ENCODE measurements at places on chromosomes 16 and 17.

- DNase-seq, result no peak
Measured at GRCh38 chr17:77882481-77883212, 75.9 kb upstream of the TNRC6C start.

- DNase-seq, result no peak
Measured at GRCh38 chr16:88406096-88407041, 23.6 kb downstream of the ZNF469 start.

- no peak for DNase-seq
Measured at GRCh38 chr17:65047941-65048340, 8.6 kb downstream of the GNA13 start.

DNA sequence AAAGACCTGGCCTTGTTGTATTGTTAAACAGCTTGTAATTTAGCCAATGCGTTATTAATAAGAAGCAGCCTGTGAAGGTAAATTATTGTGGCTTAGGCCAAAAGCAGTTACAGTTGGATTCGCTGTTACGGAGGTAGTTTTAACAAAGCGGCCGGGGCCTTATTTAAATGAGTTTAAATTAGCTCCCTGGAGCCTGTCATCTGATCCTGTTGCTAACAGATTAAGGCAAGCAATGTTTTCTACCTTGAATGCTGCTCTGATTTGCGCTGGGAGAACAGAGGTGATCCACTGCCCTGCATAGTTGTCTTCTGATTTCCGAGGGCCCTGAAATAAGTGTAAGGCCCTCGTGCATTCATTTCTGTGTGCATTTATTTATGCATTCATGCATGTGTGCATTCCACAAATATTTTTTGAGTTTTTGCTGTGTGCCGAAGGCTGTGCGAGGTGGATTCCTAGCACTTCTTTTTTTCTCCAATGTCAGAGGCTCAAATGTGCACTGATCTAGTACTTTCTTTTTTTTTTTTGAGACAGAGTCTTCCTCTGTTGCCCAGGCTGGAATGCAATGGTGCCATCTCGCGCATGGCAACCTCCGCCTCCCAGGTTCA is 10.9 kb downstream of the SEC14L5 start:
- DNase-seq, result no peak

GRCh38 chr16:19722269-19722952 is 4.3 kb downstream of the IQCK start:
- no peak for DNase-seq

GRCh38 chr16:721765-722540 is 1.0 kb downstream of the ANTKMT start:
- DNase-seq, result no peak

- DNase-seq, result no peak
Measured at GRCh38 chr16:57940382-57940966, 30.5 kb downstream of the CNGB1 start.

- no peak for DNase-seq
Measured at GRCh38 chr17:37399265-37399803, 7.3 kb downstream of the ACACA start.

DNA sequence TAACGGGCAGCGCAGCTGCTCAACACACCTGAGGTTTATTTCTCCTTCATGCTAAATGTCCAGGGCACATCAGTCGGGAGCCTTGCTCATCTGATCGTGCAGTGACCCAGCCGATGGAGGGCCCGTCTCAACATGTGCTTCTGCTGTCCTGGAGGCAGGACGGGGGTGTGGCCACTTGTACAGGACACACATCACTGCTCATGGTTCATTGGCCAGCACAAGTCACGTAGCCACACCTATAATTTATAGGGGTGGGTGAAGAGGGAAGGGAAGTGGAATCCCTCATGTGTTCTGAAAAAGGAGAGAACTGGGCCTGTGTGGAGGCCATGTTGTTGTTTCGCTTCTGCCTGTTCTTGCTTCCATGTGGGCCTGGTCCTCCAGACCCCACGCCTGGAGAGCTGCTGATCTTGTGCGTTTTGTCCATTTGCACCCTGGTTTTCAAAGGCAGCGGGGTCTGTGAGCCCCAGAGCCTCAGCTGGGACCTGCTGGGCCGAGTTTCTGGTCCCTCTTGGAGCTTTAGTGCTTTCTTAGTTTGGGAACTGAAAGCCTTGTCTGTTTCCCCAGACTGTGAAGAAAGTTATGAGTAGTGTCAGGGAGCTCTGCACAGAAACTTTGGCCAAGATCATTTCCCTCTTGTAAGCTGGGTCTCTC is 60.5 kb downstream of the CMIP start:
- no peak for DNase-seq

GRCh38 chr17:80716986-80717719 is 172.5 kb downstream of the RPTOR start:
- no peak for DNase-seq

GRCh38 chr16:4510747-4511426 is 27.7 kb downstream of the CDIP1 start:
- no peak for DNase-seq

DNA sequence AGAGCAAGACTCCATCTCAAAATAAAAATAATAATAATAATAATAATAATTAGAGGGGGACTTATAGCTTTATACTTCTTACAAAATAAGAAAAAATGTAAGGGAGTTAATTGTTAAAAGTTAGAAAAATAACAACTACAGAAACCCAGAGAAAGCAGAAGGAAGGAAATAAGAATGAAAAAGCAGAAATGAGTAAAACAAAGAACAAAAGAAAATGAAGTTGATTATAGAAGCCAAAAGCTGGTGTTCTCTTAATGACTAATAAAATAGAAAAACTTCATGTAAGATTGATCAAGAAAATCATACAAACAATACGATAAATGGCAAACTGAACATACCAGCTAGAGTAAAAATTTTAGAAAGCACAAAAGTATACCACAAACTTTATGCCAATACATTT is 6.8 kb upstream of the NSMCE1 start:
- DNase-seq, result no peak

DNA sequence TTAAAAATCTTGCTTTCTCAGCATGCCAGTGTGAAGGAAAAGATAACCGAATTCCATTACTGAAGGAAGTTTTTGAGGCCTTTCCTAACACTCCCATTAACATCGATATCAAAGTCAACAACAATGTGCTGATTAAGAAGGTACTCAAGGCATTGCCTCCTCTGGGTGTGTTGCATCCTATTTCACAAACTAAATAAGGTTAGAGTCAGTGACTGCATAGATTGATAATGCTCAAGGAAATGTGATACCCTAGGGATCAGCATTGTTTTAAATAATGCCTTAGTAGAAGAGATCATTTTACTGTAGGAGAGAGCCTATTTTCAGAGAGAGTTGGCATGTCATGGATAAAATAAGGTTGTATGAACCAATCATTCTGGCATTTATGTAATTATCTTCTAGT is 36.8 kb downstream of the GDPD1 start:
- no peak for DNase-seq

DNA sequence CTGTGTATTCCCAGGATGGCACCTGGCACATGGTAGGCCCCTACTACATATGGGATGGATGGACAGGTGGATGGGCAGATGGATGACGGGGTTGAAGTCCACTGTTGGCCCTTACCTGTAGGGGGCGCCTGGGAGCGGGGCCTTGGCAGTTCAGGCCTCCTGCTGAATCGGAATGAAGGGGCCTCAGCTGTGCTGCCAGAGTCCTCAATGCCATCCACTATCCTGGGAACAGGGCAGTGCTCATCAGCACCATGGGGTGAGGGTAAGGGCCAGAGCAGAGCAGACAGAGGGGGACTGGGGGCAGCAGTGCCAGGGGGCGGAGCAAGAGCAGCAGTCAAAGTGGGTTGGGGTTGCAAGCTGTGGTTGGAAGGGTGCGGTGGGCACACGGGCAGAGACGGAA is 8.3 kb upstream of the RAB5C start:
- no peak for DNase-seq

- DNase-seq, result no peak
Measured at GRCh38 chr17:73758245-73758644, 114.0 kb upstream of the SDK2 start.

- DNase-seq, result no peak
Measured at GRCh38 chr16:46895399-46896313, 11.5 kb downstream of the GPT2 start.

- DNase-seq, result no peak
Measured at GRCh38 chr16:73605309-73605708, 557.4 kb upstream of the ZFHX3 start.

DNA sequence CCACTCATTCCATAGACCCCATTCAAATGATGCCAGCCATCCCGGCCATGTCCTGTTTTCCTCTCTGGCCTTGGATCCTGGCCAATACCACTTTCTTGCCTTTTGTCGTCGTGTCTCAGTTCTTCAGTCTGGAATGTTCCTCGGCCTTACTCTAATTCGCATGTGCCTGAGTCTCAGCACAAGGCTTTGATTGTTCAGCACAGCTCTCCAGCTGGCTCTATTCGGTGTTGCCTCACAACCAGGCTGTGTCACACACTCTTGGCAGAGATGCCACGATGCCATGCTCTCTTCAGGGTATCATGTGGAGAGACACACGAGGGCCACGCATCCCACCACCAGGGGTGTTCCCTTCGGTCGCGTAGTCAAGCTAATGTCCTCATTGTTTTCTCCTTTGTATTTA is 1.8 kb upstream of the VPS4A start:
- DNase-seq, result no peak

GRCh38 chr17:61904094-61904710 is 23.6 kb downstream of the INTS2 start:
- DNase-seq, result peak; percentile 7

DNA sequence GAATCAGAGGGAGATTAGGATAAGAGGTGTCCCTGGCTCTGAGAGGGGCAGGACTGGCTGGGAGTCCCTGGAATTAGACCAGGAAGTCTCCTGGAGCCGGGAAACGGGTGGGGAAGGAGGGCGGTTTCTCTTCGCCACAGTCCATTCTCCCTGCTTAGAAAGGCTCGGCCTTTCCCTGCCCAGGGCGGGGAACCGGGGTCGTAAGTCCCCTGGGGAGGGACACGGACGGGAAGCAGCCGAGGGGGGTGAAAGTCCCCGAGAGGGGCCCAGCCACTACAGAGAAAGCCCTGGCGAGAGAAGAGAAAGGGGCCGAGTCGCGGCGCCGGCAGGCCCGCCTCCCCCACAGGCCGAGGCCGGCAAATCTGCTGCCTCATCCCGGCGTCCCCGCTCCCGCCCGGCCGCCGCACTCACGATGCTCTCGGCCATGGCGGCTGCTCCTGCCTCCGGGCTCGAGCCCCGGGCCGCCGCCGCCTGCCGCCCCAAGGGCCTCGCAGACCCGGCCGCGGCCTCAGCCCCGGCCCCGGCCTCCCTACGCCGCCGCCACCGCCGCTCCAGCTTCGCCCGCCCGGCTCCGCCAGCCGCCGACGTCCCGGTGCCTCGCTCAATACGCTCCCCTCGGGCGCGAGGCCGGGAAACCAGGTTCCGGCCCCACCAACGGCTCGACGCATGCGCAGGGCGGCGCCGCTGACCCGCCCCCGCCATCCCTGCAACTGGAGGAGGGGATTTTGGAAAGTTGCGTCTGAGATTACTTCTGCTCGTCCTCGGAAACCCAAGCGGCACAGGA is at the start of the genes NPLOC4 and TSPAN10:
TSS of gene NPLOC4 (minus strand) at position 608 of the 784 bp plus-strand sequence. CDS start at position 426, 182 bp downstream.
TSS of gene TSPAN10 (plus strand) at position 692 of the 784 bp plus-strand sequence. CDS start 5,217 bp downstream, outside the sequence.
- DNase-seq, result peak; percentile 99

DNA sequence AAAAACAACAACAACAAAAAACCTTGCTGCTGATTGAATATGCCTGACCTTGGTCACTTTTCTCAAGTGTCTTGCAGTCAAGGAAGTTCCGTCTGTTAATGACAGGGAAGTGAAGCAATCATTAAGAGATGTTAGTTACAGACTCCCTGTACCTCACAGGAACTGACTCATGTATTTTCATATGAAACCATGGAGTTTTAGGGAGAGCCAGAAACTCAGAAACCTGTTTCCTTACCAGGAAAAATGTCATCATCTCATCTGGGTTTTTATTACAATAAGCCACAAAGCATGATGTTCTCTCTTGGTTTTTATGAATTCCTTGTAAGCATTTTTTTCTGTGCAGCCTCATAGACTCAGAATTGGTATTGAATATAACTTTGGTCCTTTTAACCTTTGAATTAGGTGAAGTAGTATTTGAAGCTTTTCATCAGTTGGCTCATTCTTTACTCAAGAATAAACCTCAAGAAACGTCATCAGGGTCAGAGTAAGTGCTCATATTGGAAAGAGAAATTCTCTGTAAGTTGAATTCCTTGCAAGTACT is 10.3 kb downstream of the LYRM1 start:
- peak; percentile 29 for DNase-seq

DNA sequence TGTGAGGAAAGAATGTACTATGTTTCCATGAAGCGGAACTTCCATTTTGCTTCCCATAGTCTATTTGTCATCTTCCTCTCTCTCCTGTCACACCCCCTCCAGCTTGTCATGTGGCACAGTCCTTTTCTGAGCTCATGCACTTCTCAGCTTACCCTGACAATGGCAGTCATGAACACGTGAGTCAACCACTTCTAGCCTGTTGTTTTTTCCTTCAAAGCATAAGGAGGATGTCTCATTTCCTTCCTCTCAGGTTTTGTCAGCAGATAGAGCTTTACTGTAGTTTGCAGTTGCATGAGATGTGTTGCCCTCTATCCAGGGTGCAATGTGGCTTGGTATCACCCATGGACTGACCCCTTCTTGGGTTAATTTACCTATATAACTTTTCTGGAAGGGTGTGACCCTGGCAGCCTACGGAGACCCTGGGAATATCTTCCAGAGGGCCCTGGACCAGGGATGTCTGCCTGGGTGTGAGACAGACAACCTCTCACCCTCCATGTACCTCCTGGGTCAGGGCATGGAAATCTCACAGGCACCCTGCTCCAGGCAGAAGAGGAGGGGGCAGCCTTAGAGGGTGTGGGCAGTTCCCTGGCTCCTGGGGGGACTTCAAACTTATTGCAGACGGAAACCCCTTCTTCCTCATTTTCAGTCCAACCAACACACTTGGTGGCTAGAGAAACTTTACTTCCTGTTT is 4.0 kb upstream of the ZNF267 start:
- DNase-seq, result peak; percentile 68
